ENCODE measurements at places on chromosomes 2 and 18.

DNA sequence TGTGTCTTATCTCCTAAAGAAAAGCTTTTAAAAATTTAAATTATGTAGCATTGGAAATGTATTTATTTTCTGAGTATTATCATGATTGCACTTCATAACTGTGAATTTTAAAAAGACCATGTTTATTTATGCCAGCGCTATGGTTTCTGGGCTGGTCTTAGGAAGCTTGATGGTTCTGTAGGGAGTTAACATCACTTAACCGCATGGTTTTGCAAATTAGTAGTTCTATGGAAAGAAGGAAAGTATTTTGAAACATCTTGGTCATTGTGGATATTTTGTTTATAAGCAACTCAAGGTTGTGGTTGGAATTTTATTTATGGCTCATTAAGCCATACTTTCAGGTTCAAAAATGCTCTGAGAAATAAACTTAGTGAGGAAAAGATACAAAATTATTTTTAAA is 549.4 kb downstream of the STK39 start:
- H3K27ac ChIP-seq: no peak overlapping the region
- H3K36me3 ChIP-seq: no peaks in the 10 kb centered on the region
- no peak for DNase-seq
- no peaks in the 10 kb centered on the region for H3K27me3 ChIP-seq
- H3K4me1 ChIP-seq: no peaks in the 10 kb centered on the region
- H3K4me3 ChIP-seq: no peak overlapping the region

GRCh38 chr2:144322379-144322778 is 197.5 kb downstream of the ZEB2 start:
- H3K27me3 ChIP-seq: no peaks in the 10 kb centered on the region
- no peak overlapping the region for H3K27ac ChIP-seq
- no peak for DNase-seq

GRCh38 chr2:98102878-98103277 is 15.9 kb downstream of the VWA3B start:
- no peaks in the 10 kb centered on the region for H3K4me1 ChIP-seq
- no peak overlapping the region for H3K4me3 ChIP-seq
- no peaks in the 10 kb centered on the region for H3K36me3 ChIP-seq
- no peaks in the 10 kb centered on the region for H3K27me3 ChIP-seq
- no peak for DNase-seq

DNA sequence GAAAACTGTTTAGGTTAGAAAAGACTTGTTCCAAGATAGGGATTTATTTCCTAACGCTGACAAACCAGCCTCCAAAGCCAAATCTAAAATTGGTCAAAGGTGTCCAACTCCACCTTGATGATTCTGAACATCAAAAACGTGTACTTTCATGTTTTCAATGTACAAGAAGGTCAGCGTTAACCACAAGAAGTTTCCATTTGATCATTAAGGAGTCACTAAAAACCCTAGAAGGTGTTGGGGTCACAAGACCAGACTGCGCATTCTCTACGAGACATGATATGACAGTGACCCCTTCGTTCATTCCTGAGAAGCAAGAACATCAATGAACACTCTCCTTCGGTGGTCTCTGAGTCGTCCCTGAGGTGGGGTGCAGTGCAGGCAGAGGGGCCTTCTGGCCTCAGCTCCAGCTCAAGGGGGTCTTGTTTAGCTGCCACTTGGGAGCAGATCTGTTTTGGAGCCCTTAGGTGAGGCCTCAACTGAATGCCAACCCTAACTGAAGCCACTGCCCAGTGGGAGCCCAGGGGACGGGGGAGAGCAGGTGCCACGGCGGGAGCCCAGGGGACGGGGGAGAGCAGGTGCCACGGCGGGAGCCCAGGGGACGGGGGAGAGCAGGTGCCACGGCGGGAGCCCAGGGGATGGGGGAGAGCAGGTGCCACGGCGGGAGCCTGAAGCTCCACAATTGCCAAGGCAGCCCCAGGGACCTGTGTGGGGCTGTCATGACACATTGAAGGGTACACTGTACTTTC is 55.2 kb downstream of the PARD6G start:
- no peaks in the 10 kb centered on the region for H3K27me3 ChIP-seq
- no peaks in the 10 kb centered on the region for H3K4me1 ChIP-seq
- H3K4me3 ChIP-seq: no peak overlapping the region
- H3K27ac ChIP-seq: no peak overlapping the region
- no peak for DNase-seq
- no peaks in the 10 kb centered on the region for H3K36me3 ChIP-seq

- peaks cover 3% of the 10 kb centered on the region for H3K4me1 ChIP-seq
- no peak overlapping the region for H3K4me3 ChIP-seq
- no peaks in the 10 kb centered on the region for H3K27me3 ChIP-seq
- H3K36me3 ChIP-seq: no peaks in the 10 kb centered on the region
- DNase-seq: no peak
Measured at GRCh38 chr2:164831887-164832286, 9.7 kb downstream of the COBLL1 start.

- DNase-seq: no peak
- peak overlapping the region; percentile 54 for H3K4me3 ChIP-seq
- H3K4me1 ChIP-seq: peaks cover 17% of the 10 kb centered on the region
- H3K27ac ChIP-seq: no peak overlapping the region
- H3K27me3 ChIP-seq: peaks cover 61% of the 10 kb centered on the region
Measured at GRCh38 chr18:32771871-32772580, 797 bp downstream of the KLHL14 start.

DNA sequence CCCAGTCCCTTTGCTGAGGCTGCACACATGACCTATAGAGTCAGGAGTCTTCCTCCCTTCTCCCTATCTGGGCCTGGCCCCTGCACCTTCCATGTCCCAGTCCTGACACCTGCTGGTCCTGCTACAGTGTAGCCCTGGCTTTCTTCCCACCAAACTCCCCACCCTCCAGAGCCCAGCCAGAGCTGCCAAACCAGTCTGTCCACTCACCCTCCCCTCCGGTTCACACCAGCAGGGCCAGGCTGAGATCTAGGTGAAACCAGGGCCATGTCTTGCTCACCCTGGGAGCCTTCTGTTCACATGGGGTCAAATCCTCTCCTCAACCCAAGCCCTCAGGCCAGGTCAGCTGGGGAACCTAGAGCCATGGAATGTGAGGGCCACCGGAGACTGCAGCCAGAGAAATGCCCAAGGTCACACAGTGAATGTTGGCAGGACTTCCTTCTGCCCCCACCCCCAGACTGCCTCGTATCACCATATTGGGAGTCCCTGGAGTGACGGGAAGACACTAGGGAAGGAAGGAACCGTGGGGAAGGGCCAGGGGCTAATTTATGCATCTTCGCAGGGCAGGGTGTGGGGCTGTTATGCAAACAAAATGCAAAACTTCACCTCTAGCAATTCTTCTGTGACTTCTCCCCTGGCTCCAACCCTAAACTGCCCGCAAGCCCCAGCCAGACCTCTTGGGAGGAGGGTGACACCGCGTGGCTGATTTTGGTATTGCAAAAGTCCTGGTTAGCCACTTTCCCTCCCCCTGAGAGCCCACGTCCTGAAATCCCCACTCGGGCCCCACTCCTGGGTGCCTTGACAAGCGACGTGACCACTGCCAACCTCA is 14.6 kb downstream of the TNS1 start:
- DNase-seq: peak; percentile 86
- peak overlapping the region; percentile 61 for H3K27ac ChIP-seq

GRCh38 chr18:25979369-25980040 is 110.9 kb downstream of the SS18 start:
- no peak overlapping the region for H3K4me3 ChIP-seq
- H3K36me3 ChIP-seq: no peaks in the 10 kb centered on the region

DNA sequence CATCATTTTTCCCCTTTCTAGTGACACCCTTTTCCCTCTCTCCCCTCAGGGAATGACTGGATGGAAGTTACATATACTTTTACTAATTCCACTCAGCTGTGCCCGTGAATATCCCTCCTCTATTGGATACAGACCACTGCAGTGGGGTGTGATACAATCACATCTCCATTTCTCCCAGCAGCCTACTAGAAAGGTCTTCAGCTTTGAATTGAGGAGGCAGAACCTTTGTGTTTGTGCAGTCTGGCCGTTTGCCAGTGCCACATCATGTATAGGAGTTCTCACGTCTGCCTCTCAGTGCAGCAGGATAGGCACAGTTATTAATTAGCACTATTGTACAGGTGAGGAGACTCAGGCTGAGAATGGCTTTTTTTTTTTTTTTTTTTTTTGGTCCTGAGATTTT is 16.4 kb downstream of the TNFRSF11A start:
- no peak overlapping the region for H3K4me3 ChIP-seq
- H3K27me3 ChIP-seq: no peaks in the 10 kb centered on the region
- no peak overlapping the region for H3K27ac ChIP-seq
- DNase-seq: no peak

GRCh38 chr2:74181739-74182138 is 3.1 kb upstream of the MOB1A start:
- DNase-seq: peak; percentile 57
- H3K27ac ChIP-seq: peak overlapping the region; percentile 9
- H3K4me3 ChIP-seq: no peak overlapping the region
- H3K27me3 ChIP-seq: no peaks in the 10 kb centered on the region
- no peaks in the 10 kb centered on the region for H3K36me3 ChIP-seq

GRCh38 chr2:166211079-166211478 is 83.3 kb upstream of the SCN1A start:
- H3K4me3 ChIP-seq: no peak overlapping the region
- H3K27ac ChIP-seq: no peak overlapping the region
- peaks cover under 1% of the 10 kb centered on the region for H3K36me3 ChIP-seq
- H3K27me3 ChIP-seq: no peaks in the 10 kb centered on the region

All from transverse colon (tissue), 4 donors.